ENCODE measurements at places on chromosomes 1 and 21. TPM values are rescaled to one million over a fixed set of nuclear protein-coding genes. Genes with fewer than 3 reads are reported as not detected.

Gene CAP1
- 109 TPM for polyA plus RNA-seq

Gene ATAD3C
- 1.3 TPM for polyA plus RNA-seq

Gene RNU11
- not detected for polyA plus RNA-seq

Gene ATP1A4
- polyA plus RNA-seq: 0.27 TPM

Gene NTNG1
- 7.2 TPM for polyA plus RNA-seq

Gene CXADR
- polyA plus RNA-seq: 89.4 TPM

Gene KCNJ15
- polyA plus RNA-seq: not detected

Gene SPRR2G
- not detected for polyA plus RNA-seq

Gene SLC1A7
- not detected for polyA plus RNA-seq

Gene FH
- polyA plus RNA-seq: 56.2 TPM

Gene CD247
- 1.2 TPM for polyA plus RNA-seq

Gene CLCA4
- polyA plus RNA-seq: not detected

Gene OR6K3
- not detected for polyA plus RNA-seq

GRCh38 chr1:169122976-169123375, 16.5 kb downstream of the ATP1B1 start:
- H3K27ac ChIP-seq: no peak overlapping the region
- H3K27me3 ChIP-seq: no peaks in the 10 kb centered on the region
- H3K4me1 ChIP-seq: no peaks in the 10 kb centered on the region
- peaks cover 33% of the 10 kb centered on the region for H3K36me3 ChIP-seq
- no peak overlapping the region for H3K4me3 ChIP-seq
- DNase-seq: no peak

- peaks cover 11% of the 10 kb centered on the region for H3K4me1 ChIP-seq
- H3K27ac ChIP-seq: no peak overlapping the region
- H3K36me3 ChIP-seq: no peaks in the 10 kb centered on the region
- no peak overlapping the region for H3K4me3 ChIP-seq
- no peaks in the 10 kb centered on the region for H3K27me3 ChIP-seq
- no peak for DNase-seq
These were observed 71.0 kb downstream of the EVI5 start for GRCh38 chr1:92713939-92714338.

- no peak for DNase-seq
- no peaks in the 10 kb centered on the region for H3K27me3 ChIP-seq
- no peaks in the 10 kb centered on the region for H3K36me3 ChIP-seq
- no peaks in the 10 kb centered on the region for H3K4me1 ChIP-seq
These were observed 12.3 kb downstream of the CAPN9 start for GRCh38 chr1:230759369-230760065.

DNA sequence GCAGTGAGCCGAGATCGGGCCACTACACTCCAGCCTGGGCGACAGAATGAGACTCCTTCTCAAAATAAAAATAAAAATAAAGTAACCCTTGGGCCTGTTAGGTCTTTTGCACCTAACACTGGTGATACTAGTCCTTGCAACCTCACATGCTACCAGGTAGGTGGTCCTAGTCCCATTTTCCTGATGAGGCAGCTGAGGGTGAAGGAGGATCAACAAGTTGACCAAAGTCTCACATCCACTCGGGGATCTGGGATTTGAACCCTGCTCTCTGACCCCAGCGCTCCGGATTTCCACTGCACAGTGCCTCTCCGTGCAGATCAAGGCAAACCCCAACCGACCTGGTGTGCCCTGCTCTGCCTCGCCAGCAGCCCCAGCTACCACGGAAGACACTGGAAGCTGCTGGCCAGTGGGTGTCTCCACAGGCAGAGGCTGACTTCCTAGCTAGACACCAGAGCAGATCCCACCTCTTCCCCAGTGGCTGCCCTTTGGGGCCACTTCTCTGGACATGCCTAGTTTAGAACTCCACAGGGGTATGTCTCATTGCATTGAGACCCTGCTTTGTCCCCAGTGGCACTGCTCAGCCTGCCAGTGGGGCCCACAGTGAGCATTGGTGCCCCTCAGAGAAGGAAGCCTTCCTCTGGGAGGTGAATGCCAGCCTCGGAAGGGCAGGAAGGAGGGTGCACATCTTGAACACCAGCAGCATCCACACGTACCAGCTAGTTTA, 27.6 kb downstream of the LDLRAP1 start:
- no peaks in the 10 kb centered on the region for H3K36me3 ChIP-seq
- H3K27ac ChIP-seq: no peak overlapping the region
- DNase-seq: no peak
- H3K4me1 ChIP-seq: peaks cover 25% of the 10 kb centered on the region
- no peak overlapping the region for H3K4me3 ChIP-seq

- no peaks in the 10 kb centered on the region for H3K4me1 ChIP-seq
- no peak overlapping the region for H3K27ac ChIP-seq
- no peaks in the 10 kb centered on the region for H3K36me3 ChIP-seq
- no peak overlapping the region for H3K4me3 ChIP-seq
- DNase-seq: no peak
- H3K27me3 ChIP-seq: no peaks in the 10 kb centered on the region
These were observed 79.3 kb upstream of the ATF3 start for GRCh38 chr1:212529211-212529741.

DNA sequence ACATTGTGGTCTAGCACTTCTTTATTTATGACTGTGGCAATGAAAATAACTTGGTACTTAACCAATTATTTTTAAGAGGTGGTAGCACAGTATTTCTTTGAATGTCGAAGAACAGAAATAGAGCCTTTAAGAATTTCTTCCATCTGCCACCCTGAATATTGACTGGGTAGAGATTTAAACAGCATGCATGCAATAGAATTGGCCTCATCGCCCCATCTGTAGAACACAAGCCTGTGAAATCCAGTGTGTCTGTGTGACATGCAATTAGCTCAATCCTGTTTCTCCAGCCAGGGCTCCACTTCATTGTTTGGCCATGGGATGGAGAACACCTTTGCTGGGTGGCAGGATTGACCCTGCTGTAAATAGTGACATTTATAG, 17.1 kb upstream of the KLHDC8A start:
- no peak for DNase-seq
- H3K4me1 ChIP-seq: peaks cover 59% of the 10 kb centered on the region
- no peak overlapping the region for H3K4me3 ChIP-seq
- H3K27ac ChIP-seq: no peak overlapping the region

DNA sequence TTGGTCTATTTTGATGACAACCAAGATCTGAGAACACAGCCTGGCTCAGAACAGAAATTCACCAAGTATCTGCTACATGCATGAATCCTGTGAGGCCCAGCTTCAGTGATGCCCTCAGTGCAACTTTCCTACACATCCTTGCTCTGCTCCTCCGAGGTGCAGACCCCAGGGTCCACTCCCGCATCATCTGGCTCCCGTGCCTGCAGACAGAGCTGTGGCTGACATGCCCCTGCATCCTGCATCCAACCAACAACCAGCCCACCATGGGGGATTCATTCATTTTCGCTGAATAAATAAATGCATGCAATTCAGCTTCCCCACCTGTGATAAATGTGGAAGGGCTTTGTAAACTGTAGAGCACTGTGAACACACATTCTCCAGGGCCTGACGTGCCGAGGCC, 112.3 kb downstream of the GLIS1 start:
- H3K27ac ChIP-seq: no peak overlapping the region
- H3K4me3 ChIP-seq: no peak overlapping the region
- no peaks in the 10 kb centered on the region for H3K4me1 ChIP-seq
- DNase-seq: no peak

DNA sequence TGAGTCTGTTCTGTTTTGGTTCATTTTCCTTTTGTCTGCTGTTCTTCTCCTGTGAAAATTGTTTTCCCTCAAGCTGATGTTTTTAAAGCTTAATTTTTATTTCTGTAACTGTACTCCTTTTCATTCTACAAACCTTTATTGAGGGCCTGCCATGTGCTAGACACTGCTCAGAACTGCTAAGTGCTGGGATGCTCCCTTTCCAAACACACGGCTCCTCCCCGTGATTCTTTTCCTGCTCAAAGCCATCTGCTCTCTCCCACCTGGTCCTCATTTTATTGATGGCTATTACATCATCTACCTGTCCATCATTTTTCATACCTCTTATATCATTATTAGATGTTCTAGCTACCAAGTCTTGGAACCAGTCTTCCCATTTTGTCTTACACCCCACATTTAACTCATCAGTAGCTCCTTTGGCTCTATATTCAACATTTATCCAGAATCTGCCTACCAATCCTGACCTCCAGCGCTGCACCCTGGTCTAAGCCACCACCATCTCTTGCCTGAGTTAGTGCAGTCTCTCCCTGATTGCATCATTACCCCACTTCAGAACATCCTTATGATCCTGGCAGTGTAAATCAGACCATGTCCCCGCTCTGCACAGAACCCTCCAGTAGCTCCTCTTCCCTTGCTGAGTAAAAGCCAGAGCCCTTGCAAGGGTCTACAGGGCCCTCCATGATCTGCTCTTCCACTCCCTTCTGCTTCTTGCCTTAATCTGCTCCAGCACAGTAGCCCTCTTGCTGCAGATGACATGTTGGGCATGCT, 118.1 kb downstream of the CACNA1E start:
- no peaks in the 10 kb centered on the region for H3K27me3 ChIP-seq
- H3K4me1 ChIP-seq: no peaks in the 10 kb centered on the region
- no peak overlapping the region for H3K27ac ChIP-seq
- no peak overlapping the region for H3K4me3 ChIP-seq

GRCh38 chr1:202498542-202498941, 150.0 kb downstream of the PPP1R12B start:
- H3K27me3 ChIP-seq: no peaks in the 10 kb centered on the region
- no peak overlapping the region for H3K4me3 ChIP-seq
- no peak overlapping the region for H3K27ac ChIP-seq

DNA sequence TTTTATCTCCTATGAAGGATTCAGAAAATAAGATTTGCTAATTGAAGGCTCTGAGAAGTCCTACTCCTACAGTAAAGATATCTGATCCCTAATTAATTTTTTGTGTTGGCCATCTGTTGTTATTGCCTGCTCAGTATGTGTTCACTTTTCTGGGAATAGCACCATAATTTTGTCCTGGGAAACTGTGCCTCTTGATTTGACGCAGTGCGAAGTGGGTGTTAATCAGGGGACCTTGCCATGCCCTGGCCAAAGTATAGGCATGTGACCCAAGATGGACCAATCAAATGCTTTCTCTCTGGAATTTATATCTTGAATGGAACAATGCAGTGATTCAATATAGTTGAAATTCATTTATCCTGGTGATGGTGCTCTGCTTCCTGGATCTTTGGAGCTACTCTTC, 30.4 kb upstream of the GNG12 start:
- H3K27me3 ChIP-seq: no peaks in the 10 kb centered on the region
- no peak overlapping the region for H3K4me3 ChIP-seq
- DNase-seq: no peak
- no peaks in the 10 kb centered on the region for H3K36me3 ChIP-seq
- no peaks in the 10 kb centered on the region for H3K4me1 ChIP-seq
- H3K27ac ChIP-seq: no peak overlapping the region

DNA sequence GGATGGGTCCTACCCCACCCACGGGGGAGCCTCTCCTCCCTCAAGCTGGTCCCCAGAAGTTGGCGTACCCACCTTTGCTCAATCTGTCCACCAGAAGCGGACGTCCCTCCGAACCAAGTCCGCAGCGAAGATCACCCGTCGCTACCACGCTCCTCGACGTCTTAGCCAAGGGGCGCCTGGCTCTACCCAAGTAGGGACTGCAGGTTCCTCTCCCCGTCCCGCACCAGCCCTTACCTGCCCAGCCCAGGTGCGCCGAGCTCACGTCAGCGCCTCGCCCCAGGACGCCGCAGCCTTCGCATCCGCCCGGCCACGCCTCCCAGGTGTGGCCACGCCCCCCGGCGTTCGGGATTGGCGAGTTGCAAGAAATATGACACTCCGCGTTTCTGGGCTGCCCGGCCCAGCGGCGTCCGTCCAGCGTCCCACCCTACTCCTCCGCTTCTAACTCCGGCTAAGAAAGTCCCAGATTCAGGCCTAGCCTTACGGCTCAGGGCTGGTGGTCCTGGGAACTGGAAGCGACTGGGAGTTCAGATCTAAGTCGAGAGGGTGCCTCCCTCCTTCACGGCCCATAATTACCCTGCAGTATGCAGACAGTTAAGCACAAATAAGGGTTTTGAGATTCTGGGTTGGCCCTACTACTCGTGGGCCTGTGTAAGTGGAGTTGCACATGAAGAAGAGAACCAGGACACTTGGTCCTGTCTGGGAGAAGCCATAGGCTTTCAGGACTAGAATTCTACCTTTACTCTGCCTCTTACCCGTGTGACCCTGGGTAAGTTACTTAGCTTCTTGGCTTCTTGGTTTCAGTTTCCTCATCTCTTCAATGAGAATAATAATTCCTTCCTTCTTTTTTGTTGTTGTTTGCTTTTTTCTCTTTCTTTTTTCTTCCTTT, at the start of gene IRF6:
Gene IRF6, minus strand, starts transcription at position 268 of the 886 bp plus-strand sequence. CDS start 4,729 bp downstream, outside the sequence.
- H3K4me3 ChIP-seq: peak within 1 kb of the TSS; percentile 91
- DNase-seq: peak; percentile 98
- H3K4me1 ChIP-seq: peaks cover 9% of the 10 kb centered on the region
- peak within 1 kb of the TSS; percentile 93 for H3K27ac ChIP-seq
- no peaks in the 10 kb centered on the region for H3K27me3 ChIP-seq

- no peaks in the 10 kb centered on the region for H3K4me1 ChIP-seq
- H3K4me3 ChIP-seq: no peak overlapping the region
- no peak overlapping the region for H3K27ac ChIP-seq
These were observed 13.3 kb upstream of the EIF4G3 start for GRCh38 chr1:21189906-21190500.

DNA sequence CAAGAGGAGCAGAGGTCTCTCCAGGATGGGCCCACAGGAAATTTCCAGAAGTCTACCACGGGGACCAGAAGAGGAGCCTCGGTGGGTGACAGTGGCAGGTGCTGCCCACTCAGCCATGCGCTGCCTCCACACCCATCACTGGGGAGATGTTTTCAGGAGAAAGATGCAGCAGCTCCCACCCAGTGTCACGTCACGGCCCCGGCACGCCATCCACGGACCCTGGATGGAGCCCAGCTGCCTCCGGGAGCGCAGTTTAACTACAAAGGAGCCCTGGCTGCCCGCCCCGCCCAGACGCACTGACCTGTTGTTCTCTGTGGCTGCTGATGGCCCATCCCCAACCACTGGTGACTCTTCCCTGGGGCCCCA, 6.8 kb downstream of the TSPEAR start:
- peak; percentile 58 for DNase-seq
- peak overlapping the region; percentile 90 for H3K27ac ChIP-seq
- no peaks in the 10 kb centered on the region for H3K36me3 ChIP-seq
- peak overlapping the region; percentile 71 for H3K4me3 ChIP-seq

GRCh38 chr1:149848340-149849110, 50.8 kb upstream of the BOLA1 start:
- peak overlapping the region; percentile 96 for H3K4me3 ChIP-seq
- peaks cover 41% of the 10 kb centered on the region for H3K4me1 ChIP-seq
- peak; percentile 3 for DNase-seq
- H3K27me3 ChIP-seq: no peaks in the 10 kb centered on the region
- 0 out of 2 replicates have a peak overlapping the region, but pooled peaks have one; percentile 1 for H3K27ac ChIP-seq

GRCh38 chr1:18149027-18149641, 41.5 kb downstream of the IGSF21 start:
- H3K27me3 ChIP-seq: no peaks in the 10 kb centered on the region
- H3K4me1 ChIP-seq: no peaks in the 10 kb centered on the region
- H3K27ac ChIP-seq: no peak overlapping the region
- no peaks in the 10 kb centered on the region for H3K36me3 ChIP-seq
- DNase-seq: peak; percentile 51

DNA sequence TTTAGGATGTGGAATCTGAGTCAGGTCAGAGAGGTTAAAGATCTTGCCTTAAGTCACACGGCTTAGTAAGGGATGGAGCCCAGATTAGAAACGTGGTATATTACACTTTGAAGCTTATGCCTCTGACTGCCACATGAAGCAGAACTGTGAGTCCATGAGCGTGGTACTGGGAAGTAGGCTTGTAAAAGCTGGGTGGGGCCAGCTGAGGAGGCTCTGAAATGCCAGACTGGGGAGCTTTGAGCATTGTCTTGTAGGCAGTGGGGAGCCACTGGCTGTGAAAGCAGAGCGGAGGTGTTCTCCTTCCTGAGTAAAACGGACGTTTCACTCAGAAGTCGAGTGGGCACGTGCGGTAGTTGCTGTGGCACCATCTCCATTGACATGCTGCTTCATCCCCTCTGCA, 72.6 kb upstream of the USP24 start:
- no peak overlapping the region for H3K4me3 ChIP-seq
- no peak for DNase-seq
- H3K4me1 ChIP-seq: peaks cover 7% of the 10 kb centered on the region
- no peaks in the 10 kb centered on the region for H3K36me3 ChIP-seq

Measured in GM23338 (cell line).